Right ventricle myocardium inferior (tissue), 1 donor: ENCODE measurements at places on chromosomes 12 and 14.

DNA sequence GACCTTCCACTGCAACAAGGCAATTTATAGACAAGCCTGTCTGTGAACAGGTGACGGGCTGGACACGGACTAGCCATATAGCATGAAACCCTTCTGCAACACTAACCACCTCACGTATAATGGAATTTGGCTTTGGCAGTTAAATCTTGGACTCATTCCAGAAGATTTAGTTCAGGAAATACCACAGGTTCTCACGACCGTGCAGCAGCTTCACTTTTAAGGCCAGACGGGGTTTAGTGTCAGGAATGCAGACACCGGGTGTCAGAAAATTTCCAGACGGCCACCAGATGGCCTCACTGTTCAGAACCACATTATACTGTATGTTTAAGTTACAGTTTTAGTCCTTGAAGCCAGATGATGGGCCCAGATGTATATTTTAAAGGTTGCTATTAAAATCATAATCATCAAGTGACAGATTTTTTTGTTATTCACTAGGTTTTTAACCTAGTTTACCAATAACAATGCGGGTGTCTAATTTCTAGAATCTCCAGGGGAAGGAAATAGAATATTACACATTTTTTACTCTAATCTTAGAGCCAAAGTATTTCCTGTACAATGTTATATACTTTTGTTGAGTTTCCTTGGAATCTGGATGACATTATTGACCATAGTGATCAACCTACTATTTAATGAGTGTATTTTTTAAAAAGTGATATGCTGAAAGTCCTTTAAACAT is 90.5 kb upstream of the TMPO start:
- DNase-seq = no peak

DNA sequence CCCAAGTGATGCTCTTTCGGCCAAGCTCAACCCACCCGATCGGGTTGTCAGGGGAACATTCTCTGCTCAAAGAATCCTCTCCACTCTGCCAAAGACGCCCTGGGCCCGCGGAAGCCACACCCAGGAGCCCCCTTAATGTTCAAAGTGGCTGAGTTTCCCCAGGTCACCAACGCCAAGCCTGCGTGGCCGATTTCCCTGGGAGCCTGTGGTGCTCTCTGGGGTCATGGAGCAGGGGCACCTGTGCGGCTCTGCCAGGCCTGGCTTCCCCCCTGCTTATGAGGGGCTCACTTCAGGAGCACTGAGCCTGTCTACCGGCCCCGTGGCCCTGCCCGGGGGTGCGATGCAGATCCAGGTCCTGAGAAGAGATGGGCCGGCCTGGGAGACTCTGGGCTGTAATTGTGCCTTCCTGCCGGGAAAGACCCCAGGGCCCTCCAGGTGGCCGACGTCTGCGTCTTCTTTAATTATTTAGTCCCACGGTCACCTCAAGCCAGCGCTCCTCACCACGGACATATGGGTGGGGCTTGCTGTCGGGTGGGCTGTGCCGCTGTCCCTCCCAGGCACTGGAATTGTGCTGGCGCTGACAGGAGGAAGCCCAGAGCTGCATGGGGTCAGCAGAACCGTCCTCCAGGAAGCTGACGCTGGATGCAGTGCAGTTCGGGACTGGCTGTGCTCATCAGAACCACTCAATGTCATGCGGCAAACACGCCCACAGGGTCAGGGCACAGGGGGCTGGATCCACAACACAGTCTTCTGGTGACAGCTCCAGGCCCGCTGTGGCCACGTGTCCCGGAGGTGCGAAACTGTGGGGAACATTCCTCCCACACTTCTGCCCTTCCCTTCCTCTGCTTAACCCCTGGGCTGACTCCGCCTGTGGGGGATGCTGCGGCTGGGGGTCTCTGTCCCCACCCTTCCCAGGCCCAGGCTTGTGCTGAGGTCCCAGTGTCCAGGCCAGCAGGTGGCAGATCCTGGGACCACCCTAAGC is 267.6 kb upstream of the SFSWAP start:
- DNase-seq = no peak

DNA sequence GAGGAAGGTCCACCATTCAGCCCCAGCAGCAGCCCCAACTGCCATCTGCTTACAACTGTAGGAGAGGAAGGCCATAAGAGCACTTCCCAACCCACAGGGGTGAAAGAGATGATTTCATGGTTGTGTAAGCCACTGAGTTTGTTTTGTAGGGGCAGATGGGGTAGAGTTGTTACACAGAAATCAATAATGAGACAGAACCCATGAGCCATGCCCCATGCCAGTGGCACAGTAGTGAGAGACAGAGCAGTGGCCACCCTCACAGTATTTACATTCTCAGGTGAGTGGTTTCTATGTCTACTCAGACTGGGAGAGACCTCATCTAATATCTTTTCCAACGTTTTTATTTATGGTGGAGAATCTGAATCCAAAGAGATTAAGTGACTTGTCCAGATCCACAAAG is 68.6 kb downstream of the NUAK1 start:
- no peak for DNase-seq

GRCh38 chr14:102282751-102283465 is 22.1 kb downstream of the MOK start:
- DNase-seq = no peak

DNA sequence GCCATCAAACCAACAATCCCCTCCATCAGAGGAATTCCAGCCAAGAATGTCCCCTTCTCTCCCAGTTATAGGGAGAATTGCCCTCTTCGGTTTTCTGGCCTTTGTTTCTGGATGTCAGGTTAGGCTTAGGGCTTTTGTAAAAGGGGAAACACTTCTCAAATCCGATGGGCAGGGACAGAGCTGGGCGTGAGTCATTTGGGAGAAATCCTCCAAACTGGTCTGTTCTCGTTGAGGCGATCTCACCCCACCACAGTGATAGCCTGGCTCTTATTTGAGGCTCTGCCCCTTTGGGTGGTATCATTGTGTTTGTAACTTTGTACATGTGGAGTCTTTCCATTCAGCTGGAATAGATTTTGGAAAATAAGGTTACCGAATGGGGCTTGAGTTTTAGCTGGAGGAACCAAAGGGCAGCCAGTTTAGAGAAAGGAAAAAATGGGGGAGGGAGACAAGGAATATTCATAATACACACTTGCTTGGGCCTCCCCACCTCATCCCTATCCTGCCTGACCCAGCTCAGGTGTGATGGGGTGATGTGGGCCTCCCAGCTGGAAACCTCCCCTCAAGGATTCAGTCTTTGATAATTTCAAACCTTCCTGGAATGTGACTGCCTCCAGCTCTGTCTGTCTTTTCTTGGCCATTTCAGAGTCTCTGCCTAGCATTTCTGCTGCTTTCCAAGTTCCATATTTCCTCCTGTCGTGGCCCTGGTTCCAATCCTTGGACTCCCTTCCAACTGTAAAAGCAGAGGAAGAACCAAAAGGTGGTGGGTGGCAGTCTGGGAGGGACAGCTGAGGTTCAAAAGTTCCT is 7.5 kb downstream of the HOXC4 start:
- DNase-seq = no peak

DNA sequence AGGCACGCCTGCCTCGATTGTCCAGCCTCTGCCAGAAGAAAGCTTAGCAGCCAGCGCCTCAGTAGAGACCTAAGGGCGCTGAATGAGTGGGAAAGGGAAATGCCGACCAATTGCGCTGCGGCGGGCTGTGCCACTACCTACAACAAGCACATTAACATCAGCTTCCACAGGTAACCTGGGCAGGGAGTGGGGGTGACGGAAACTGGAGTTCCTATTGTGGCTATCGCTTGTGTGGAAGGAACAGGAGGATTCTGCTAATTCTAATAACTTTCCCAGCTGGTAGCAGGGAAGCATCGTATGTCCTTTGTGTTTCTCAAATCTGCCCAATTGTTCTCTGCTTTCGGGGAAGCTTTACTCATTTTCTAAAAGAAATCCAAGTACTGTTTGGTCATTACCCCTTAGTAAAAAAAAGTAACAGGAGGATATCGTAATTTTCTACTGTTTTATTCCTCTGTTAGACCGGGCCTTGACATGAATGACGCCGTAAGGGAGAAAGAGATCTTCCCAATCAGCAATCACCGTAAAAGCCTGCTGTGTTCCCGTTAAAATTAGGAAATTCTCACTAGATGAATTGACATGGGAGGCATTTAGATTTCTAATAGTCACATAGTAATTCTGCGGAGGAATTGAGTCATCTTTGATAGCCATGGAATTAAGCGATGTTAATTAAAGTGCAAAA is 449 bp downstream of the THAP2 start:
- DNase-seq = no peak

GRCh38 chr12:77924703-77925102 is 94.0 kb downstream of the NAV3 start:
- DNase-seq = no peak

GRCh38 chr14:59944909-59945308 is 25.0 kb downstream of the LRRC9 start:
- DNase-seq = no peak

DNA sequence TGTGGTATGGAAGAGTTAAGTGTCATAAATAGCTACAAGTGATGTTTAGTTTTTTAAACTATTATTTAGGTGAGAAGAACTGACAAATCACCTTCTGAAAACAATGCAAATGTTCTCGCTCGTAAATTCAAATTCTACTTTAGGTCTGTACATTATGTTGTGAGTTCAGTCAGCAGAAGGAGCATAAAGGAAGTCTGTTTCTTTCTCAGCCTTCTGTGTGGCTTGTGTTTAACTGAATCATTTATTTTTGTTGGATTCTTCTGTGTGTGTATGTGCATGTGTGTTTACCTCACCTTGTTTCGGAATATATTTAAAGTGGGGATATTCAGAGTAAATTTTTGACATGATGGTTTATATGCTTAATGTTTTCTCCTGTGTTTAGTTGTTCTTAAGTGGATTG is 285.9 kb downstream of the TMTC2 start:
- no peak for DNase-seq

- DNase-seq = no peak
Observed at GRCh38 chr14:91482263-91483013, 27.7 kb downstream of the PPP4R3A start.

DNA sequence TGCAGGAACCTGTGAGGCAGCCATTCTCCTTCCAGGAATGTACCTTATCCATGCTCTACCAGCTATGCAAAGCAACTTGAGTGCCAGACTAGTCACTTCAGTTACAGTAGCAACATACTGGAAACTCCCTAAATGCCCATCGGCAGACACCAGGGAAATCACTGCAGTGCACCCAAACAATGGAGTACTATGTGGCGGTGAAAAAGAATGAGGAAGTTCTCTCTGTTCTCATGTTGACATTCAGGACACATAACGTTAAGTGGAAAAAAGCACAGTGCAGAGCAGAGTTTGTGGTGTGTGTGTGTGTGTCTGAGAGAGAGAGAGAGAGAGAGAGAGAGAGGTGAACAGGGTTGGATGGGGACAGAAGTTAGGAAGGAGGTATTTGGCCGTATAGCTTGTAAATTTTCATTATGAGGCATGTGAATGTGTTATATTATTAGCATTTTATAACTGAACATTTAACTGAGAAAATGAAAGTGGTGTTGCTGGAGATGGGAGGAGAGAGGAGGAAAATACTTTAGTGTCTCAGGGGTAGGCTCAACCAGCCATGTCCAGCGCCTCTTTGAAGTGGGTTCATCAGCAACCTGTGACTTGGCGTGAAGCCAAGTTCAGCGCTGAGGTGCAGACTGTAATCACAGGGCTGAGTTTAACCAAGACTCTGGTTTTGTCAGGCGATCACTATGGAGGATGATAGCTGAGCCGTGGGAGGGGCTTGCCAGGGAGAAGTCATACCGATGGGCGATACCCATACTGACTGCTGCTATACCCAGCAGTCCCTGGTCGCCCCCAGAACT is 17.3 kb downstream of the TNFAIP2 start:
- DNase-seq = no peak

DNA sequence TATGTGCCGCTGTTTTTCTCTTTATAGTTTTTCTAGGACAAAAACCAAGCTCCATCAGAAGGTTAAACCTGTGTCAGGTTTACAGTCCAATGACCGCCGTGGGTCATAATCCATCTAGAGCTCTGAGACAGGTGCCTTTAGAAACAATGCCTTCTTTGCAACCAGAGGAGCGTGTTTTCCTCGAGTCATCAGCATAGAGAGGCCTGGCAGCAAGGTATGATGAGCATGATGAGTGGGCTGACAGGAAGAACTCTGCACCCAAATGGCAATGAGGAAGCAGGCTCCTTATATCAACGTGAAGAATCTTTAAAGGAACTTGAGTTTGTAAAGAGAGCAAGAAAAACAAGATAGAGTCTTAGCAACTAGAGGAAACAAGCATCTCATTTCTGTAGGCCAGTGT is 60.5 kb upstream of the NUDT4 start:
- no peak for DNase-seq

DNA sequence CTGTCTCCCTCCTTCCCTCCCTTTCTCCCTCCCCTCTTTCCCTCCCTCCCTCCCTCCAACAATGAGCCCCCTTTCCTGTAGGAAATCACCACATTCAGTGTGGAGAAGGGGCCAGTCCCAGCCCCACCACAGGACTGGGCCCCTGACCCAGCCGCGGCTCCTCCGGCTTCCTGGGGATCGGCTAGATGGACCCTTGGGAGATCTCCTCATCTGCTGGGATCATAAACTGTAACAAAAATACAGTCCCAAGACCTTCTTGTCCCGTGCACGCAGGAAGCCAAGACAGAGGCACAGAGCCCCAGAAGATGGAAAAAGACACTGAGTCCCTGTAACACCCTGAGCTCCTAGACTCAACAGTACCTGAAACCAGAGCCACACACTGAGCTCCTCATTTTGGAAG is 23.9 kb downstream of the DIO3 start:
- no peak for DNase-seq

GRCh38 chr14:68756000-68756481 is 36.8 kb downstream of the ZFP36L1 start:
- no peak for DNase-seq

- DNase-seq = no peak
Observed at GRCh38 chr14:69398818-69399210, 322 bp downstream of the SLC39A9 start.

GRCh38 chr12:22986997-22987396 is 362.0 kb downstream of the ETNK1 start:
- DNase-seq = no peak

DNA sequence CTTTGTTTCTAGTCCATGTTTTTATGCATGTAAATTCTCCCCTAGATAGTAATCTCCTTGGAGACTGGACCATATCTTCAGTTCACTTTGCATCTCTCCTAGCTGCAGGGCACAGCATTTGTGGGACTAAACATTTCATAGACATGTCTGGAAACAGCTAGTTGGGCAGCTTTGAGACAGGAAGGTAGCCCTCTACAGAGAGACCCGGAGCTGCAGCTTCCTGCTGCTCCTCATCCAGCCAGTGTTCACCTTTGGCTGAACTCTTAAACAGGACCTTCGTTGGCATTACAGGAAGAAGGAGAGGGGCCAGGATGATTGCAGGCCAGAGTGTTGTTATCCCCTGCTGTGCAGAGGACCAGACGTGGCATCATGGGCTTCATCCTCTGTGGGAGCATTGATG is 52.9 kb downstream of the GNS start:
- DNase-seq = no peak

DNA sequence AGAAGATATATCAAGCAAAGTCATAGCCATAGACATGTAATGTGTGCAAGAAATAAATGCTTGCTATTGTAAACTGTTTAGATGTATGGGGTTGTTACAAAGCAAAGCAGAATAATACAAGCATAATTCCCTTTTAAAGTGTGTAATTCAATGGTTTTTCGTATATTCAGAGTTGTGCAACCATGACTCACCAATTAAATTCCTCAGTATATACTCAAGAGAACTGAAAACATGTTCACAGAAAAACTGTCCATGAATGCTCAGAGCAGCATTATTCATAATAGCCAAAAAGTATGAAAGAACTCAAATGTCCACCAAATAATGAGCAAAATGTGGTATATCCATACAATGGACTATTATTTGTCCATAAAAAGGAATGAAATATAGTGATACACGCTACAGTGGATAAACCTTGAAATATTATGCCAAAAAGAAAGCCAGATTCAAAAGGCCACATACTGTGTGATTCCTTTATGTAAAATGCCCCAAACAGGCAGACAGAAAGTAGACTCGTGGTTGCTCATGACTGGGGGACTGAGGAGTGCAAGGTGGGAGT is 9.3 kb downstream of the GXYLT1 start:
- DNase-seq = no peak
